AG20443 (cell line): ENCODE measurements at places on chromosomes 12 and 14.

- DNase-seq = no peak
Measured at GRCh38 chr12:121238086-121238485, 28.2 kb downstream of the P2RX4 start.

- peak; percentile 92 for DNase-seq
Measured at GRCh38 chr12:4562034-4562657, at the start of gene DYRK4. DYRK4 (plus strand) TSS chr12:4562208; CDS start chr12:4562246, 38 bp downstream.

DNA sequence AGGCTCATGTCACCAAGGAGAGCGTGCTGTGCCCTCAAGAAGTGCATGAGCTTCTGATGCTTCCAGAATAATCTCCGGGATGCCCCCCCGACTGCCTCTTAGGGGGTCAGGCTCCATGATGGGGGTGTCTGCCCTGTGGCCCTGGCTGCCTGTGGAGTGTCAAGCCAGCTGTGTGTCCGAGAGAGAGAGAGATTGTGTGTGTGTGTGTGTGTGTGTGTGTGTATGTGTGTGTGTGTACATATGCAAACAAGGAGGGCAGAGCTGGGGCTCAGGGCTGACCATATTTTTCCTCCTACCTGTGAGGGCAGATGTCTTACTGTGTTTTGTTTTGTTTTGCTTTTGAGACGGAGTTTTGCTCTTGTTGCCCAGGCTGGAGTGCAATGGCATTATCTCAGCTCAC lies 5.6 kb upstream of the ALDH2 start:
- DNase-seq = no peak

DNA sequence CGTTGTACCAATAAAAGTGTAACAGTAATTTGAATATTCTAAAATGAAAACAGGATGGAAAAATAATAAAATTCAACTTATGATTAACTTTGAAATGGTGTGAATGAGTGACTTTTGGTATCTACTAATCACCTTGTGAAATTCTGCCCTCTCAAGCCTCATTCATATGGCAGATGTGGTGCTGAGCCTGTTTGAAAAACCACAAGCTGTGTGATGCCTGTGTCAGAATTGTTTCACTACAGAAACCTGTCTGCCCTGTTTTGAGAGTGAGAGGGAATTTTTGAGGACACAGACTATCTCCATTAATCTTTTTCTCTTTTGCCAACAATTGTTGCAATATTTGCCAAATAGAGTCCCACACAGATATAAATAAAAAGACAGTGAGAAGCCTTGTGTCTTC lies 3.9 kb upstream of the RNU6-7 start:
- no peak for DNase-seq

- no peak for DNase-seq
Measured at GRCh38 chr12:124663771-124664366, 96.5 kb upstream of the NCOR2 start.

DNA sequence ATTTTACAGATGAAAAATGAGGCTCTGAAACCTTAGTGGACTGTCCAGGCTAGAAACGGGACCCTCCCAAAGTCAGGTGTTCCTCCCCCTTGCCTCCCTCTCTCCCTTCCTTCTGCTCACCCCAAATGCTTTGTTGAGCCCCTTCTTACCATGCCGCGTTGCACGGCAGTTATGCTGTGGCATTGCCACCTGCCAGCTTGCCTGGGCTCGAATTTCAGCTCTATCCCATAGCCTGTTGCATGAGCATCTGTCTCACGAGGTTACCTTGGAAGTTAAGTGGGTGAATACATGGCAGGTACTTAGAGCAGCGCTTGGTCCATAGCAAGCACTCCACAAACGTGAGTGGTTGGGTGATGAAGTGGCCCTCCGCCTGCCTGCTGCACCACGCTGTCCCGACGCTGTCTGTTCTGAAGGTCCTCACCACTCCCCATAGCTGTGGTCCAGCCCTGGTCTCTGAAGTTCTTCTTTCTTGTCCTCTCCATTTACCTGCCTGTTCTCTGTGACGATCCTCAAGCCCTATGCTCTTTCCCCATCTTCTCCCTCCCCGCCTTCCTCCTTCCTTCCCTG lies 269.9 kb downstream of the CACNA1C start:
- no peak for DNase-seq

DNA sequence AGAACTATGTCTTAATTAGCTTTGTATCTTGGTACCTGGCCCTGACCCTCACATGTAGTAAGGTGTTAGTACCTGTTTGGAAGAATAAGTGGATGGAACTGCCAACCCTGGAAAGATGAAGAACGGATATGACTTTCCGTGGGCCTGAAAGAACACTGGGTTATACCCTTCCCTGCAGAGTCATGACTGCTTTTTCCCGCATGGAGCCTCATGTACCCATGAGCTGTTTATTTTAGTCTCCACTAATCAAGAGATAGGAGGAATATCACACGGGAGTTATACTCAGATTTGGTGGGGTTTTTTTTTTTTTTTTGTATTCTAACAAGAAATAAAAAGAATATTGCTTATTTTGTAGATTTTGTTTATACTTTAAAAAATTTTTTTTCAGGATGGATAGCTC lies 15.9 kb downstream of the DLST start:
- DNase-seq = no peak

DNA sequence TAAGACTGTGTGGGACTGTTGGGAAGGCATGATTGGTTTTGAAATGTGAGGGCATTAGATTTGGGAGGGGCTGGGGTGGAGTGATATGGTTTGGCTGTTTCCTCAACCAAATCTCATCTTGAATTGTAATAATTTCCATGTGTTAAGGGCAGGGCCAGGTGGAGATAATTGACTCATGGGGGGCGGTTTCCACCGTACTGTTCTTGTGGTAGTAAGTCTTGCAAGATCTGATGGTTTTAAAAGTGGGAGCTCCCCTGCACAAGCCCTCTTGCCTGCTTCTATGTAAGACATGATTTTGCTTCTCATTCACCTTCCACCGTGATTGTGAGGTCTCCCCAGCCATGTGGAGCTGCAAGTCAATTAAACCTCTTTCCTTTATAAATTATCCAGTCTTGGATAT lies 76.6 kb upstream of the PPFIA2 start:
- no peak for DNase-seq

GRCh38 chr14:102819176-102819628 lies 42.0 kb downstream of the TRAF3 start:
- no peak for DNase-seq

DNA sequence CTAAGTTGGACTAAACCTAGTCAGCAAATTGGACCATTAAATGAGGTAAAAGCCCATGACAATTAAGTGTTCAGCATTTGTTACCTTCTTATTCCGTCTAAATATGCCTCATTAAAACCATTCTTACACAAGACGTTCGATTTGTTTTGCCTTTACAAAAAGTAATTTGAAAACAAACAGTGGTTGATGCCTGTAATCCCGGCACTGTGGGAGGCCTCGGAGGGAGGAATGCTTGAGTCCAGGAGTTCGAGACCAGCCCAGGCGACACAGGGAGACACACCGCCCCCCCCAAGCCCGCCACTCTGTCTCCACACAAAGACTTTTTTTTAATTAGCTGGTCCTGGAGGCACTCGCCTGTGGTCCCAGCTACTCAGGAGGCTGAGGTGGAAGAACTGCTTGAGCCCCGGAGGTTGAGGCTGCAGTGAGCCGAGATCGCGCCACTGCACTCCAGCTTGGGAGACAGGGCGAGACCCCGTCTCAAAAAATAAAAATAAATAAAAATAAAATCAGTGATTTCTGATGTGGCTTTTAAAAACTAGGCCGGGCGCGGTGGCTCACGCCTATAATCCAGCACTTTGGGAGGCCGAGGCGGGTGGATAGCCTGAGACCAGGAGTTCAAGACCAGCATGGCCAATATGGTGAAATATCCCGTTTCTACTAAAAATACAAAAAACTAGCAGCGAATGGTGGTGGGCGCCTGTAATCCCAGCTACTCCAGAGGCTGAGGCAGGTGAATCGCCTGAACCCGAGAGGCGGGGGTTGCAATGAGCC lies 856 bp upstream of the EIF4B start:
- DNase-seq = no peak

DNA sequence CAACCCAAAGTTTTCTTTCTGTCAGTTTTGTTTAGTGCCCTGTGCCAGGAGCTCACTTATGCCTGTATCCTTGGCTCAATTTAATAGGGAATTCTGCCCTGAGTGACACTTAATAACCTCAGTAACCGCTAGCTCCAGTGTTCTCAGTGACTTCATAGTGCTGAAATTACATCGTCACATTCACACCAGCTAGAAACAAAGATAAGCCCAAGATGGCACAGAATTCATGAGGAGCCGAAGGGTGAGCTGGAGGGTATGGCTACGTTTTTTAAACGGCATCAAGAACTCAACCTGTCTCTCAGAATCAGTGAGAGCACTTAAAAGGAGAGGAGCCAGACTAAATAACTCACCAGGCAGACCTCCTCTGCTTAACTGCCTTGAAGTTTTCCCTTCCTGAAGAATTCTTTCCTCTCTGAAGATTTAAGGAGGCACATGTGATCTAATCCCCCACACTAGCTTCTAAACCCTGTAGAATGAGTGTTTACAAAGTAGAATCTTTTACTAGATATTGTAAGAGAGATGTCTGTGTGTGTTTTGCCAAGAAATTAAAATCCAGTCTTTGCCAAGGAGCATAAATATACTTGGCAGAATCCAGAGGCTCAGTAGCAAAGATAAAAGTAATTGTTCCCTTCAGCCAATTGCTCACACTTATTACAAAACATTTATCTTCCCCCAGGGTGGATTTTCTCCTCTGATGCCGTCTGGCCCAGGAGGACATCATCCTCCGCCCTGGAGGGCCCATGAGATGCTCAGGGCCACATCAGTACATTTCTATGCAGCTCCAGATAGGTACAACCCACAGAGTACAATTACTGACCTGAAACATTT lies 37.3 kb downstream of the PTGER2 start:
- peak; percentile 46 for DNase-seq

DNA sequence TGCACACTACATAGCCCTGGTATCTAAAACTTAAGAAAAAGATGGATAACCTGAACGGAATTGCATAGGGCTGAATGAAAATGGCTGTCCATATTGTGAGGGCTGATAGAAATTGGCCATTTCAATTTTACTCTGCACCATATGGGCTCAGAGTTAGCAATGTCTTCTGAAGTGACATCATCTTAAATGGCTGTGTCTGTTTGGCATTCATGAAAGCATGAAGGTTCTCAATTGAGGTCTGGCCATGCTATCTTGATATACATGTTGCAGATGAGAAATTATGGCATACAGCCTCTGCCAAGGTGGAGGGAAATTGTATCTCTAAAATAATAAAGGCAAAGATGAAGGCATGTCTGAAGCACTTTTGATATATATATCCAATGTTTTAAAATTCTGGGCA lies 226.0 kb upstream of the PDE3A start:
- DNase-seq = no peak

- DNase-seq = no peak
Measured at GRCh38 chr12:53710091-53710490, 17.2 kb downstream of the CALCOCO1 start.

- no peak for DNase-seq
Measured at GRCh38 chr12:113260636-113261300, 39.5 kb downstream of the TPCN1 start.

DNA sequence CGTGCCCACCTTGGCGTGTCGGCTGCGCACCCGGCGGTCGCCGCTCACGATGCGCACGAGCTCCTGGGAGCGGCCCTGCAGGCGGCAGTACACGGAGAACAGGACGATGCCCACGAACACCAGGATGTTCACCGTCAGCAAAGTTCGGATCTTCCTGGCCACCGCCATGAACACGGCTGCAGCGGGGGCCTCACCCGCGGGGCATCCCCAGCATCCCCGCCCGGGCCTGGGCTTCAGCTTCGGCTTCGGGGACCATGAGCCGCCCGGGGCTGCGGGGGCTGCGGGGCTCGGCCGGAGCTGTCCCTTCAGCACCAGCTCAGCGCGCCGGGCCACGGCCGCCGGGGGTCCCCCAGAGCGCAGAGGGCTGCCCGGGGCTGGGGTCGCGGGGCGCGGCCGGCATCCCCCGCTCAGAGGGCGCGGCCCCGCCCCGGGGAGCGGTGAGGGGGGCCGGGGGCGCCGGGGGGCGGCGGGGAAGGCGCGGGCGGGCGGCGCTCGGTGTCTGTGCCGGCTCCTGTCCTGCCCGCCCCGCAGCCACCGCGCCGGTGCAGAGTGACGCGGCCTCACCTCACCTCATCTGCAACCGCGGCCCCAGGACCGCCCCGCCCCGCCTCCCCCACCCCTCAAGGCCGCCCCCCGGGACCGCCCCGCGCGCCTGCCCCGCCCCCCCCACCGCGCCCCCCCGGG lies at the start of gene GALNT9:
Gene GALNT9, minus strand, starts transcription at position 554 of the 684 bp plus-strand sequence. Its CDS starts 386 bp downstream, at position 168.
- no peak for DNase-seq

DNA sequence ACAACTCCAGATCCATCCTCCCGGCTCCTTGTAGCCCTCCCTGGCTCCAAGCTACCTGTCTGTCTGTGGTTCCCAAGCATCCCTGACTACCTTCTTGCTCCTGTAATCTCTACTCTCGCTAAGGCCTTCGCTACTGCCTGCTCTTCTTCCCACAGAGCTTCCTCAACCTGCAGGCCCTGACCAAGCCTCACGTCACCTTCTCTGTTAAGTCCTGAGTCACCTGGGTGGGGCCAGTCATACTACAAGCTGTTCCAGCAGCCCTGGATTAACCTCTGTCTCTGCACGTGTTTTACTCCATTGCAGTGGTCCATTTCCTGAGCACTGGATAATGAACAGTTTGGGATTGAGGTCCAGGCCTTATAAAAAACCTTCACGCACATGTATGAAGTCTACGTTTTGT lies 770.7 kb downstream of the BCL11B start:
- no peak for DNase-seq

DNA sequence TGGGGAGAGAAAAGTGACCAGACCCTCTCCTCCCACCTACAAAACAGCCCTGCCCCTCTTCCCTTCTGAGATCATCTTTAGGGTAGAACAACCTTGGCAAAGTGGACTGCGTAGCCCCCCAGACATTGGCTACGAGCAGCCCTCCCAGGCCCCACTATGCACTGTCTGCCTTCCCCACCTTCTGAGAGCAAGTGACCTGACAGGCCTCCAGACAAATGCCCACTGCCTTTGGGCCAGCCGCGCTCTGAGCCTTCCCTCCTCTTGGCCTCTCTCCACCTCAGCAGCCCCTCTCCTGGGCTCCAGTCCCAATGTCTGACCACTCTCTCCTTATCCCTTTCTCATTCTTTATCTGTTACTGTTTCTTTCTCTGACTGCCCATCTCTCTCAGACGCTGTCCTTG lies 46.5 kb upstream of the CCND2 start:
- DNase-seq = no peak

DNA sequence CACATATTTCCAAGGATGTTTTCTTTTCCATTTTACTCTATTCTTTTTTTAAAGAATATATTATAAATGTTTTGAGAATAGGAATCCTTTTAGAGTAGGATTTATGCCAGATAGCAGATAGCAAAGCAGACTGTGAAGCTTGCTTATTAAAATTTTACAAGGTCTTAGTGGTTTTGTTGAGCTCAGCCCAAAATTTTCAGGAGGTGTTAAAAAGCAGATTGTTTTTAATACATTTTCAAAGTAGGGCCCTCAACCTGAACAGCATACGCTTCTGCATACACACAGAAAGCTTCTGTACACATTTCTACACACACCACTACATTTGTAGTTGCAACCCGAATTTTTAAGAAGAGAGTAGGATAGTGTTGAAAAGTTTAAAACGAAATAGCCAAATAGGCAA lies 151.0 kb downstream of the EPS8 start:
- no peak for DNase-seq

DNA sequence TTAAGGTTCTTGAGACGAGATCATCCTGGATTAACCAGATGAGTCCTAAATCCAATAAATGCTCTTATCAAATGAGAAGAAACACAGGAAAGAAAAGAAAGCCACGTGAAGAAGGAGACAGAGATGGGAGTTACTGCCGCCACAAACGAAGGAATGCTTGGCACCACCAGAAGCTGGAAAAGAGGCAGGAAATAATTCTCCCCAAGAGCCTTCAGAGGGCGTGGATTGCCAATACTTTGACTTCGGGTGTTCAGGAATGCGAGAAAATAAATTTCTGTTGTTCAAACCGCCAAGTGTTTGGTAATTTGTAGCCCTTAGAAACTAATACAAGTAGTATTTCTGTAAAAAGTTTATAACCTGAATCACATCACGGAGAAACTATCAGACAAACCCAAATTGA lies 31.3 kb downstream of the ABCD2 start:
- peak; percentile 5 for DNase-seq
